ACHN (cell line): ENCODE measurements at places on chromosomes 7 and 10.

DNA sequence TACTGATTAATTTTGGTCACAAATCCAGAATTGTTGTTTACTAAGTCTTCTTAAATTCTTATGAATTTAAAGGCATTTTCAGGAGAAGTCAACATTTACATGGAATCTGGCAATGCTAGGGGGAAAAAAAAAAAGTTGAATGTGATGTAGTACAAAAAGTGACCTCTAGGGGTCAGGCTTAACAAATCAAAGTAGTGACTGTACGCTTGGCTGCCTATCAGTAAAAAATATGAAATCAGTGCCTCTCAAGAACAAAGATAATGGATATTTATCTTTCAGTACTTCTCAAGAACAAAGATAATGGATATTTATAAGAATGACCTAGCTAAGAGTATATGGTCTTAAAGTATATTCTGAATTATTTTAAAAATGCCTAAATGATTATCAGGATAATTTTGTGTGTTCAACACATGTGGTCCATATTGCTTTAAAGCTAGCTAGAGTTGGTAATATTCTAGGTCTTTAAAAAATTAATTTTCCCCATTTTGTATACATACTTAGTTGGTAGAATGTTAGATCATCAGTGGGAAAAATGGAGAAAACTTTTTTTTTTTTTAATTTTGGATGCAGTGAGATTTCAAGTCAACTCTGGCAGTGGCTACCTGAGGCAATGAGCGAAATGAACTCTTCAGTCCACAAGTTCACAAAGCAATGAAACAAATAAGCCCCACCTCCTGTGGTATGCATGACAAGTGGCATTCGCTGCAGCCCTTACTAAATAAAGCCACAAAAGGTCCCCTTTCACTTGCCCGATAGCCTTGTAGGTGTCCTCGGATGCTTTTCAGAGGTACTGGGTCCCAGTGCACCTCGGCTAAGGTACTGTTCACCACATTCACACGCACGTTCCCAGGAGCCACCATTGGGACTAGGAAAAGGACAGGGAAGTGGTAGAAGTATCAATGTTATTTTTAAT, 51.2 kb upstream of the LAMB4 start:
- DNase-seq: peak; percentile 72

DNA sequence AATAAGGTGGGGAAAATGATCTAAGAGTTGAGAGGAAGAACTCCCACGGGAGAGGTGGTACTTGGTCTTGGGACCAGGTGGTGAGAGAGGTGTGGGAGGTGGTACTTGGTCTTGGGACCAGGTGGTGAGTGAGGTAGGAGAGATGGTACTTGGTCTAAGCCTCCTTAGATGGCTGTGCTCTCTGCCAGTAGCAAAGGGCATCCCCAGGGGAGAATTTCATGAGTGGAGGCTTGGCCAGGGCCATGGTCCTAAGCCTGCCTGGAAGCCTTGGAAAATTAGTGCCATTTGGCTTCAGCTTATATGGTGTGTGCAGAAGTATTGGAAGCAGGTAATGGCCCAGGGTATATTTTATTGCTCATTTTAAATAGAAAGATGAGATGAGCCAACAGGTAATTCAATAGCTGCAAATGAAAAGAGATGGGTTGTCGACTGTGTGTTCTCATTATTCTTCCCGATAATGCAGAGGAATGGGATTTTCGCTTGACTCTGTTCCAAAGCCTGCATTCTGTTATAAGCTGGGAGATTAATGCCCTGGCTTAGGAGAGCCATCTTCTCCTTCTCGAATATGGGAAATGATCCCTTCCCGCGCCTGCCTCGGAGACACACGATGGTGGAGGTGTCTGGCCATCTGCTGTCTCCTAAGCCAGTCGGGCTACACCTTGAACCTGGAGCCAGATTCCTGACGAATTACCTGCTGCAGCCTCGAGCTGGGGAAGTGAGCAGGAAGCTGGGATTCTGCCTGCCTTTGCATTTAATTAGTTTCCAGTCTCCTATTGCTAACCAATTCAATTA, 287.8 kb downstream of the GALNT17 start:
- no peak for DNase-seq

DNA sequence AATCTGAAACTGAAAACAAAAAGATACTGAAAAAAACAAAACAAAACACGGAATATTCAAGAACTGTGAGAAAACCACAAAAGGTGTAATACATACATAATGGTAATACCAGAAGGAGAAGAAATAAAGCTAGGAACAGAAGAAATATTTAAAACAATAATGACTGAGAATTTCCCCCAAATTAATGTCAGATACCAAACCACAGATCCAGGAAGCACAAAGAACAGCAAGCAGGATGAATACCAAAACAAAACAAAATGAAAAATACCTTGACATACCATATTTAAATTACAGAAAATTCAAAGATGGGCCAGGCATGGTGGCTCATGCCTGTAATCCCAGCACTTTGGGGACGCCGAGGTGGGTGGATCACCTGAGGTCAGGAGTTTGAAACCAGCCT, 57.7 kb upstream of the PARD3 start:
- no peak for DNase-seq

DNA sequence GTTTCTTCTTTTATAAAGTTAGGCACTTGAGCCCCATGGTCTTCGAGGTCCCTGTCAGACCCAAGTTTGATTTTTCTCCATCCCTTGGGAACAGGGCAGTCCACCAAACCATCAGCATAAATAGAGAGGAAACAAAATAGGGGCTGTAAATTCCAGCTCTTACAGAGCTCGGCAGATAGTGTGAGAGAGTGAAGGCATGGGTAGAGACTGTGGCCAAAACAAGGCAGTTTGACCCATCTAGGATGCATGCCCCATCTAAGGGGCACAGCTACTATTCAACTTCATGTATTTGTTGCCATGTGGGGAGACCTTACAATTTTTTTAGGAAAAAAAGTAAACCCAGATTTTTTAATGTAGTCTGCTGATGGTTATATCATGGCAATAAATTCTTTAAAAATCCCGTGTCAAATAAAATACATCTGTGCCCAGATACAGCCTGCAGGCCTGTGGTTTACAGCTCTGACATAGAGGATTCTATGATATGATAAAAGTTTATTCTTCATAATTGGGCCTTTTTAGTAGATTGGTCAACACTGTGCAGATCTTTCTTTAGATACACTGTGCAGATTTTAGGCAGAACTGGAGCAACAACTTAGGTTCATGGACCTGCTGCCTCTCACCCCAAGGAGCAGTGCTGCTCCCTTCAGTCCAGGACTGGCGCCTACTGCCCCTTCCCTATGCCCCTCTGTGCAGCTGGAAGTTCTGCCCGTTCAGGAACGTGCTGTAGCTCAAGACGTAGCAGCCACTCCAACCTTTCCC, 5.3 kb downstream of the PPP1R3C start:
- DNase-seq: no peak

GRCh38 chr10:79320820-79321493, 26.3 kb upstream of the PPIF start:
- peak; percentile 88 for DNase-seq

GRCh38 chr10:132703419-132704007, 82.4 kb downstream of the NKX6-2 start:
- no peak for DNase-seq

- DNase-seq: no peak
These were observed 767.2 kb downstream of the TNS3 start for GRCh38 chr7:46814516-46815250.

DNA sequence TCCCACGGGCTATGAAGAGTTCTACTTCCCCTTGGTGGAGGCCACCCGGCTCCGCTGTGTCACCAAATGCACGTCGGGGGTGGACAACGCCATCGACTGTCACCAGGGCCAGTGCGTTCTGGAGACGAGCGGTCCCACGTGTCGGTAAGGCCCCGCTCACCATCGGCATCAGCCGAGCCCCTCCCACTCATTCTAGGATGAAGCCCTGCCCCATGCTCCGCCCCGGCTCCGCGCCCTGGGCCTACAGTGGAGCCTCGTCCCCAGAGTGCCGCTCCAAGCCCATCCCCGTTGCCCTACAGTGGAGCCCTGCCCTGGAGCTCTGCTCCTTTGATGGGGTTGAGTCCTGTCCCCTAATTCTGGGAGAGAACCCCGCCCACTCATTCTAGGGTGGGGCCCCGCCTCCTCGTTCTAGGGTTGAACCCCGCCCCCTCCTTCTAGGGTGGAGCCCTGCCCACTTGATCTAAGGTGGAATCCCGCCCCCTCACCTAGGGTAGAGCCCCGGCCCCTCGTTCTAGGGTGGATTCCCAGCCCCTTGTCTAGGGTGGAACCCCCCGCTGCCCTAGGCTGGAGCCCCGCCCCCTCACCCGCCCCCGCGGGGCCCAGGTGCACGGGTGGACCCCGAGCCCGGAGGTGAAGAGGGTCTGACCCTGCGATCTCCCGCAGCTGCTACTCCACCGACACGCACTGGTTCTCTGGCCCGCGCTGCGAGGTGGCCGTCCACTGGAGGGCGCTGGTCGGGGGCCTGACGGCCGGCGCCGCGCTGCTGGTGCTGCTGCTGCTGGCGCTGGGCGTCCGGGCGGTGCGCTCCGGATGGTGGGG, 3.4 kb upstream of the MUC12 start:
- peak; percentile 96 for DNase-seq

DNA sequence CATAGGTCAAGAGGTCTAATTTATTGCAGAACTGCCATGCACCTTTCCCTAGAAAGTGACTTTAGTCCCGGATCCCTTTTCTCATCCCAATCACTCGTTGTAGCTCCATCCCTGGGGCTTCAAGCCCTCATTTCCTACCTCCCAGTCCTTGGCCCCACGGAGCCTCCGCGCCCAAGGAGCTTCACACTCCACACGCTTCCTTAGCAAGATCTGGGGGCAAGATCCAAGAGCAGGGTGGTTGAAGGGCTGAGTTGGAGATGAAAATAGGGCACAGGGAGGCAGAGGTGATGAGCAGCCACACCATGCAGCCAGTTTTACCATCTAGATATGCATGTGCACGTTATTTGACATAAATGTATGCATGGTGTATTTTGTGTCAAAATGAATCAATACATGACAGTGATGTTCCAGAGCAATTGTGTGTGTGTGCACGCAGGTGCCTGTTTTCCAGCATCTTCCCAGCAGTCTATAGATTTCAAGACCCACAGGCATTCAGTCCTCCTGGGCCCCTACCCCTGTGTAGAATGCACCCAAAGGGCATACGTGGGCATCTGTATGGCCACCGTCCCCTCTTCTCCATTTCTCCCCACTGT, 6.0 kb upstream of the TRPV6 start:
- no peak for DNase-seq

- no peak for DNase-seq
These were observed 87.0 kb downstream of the AUTS2 start for GRCh38 chr7:69685293-69685631.

- DNase-seq: no peak
These were observed 297.6 kb upstream of the IGFBP3 start for GRCh38 chr7:46218461-46219200.

GRCh38 chr7:151438864-151439601, 908 bp downstream of the CRYGN start:
- DNase-seq: no peak

- DNase-seq: no peak
These were observed 1177.1 kb upstream of the C7orf33 start for GRCh38 chr7:147413557-147413870.

GRCh38 chr10:3750854-3751253, 34.2 kb downstream of the KLF6 start:
- DNase-seq: no peak

DNA sequence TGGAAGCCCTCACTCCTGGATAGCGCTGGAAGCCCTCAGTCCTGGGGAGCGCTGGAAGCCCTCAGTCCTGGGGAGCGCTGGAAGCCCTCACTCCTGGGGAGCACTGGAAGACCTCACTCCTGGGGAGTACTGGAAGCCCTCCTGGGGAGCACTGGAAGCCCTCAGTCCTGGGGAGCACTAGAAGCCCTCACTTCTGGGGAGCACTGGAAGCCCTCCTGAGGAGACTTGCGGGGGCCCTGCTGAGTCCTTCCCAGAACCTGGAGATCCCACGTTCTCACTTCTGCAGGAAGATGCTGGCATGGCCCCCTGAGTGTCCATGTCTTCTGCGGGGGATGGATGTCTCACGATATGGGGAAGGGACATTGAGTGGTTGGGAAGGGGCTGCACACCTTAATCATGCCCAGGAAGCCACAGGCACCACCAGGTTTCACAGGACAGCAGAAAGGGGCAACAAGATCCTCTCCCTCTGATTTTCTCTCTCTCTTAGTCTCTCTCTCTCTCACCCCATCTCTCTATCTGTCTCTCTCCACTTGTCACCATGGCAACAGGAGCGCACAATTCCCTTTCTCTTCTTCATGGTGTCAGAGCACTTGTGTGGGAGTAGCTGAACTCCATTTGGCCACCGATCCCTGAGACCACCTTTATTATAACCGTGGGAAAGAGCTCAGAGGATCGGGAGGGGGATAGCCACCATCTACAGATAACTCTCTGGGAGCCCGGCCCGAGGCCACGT, 267.0 kb downstream of the TCERG1L start:
- DNase-seq: no peak

DNA sequence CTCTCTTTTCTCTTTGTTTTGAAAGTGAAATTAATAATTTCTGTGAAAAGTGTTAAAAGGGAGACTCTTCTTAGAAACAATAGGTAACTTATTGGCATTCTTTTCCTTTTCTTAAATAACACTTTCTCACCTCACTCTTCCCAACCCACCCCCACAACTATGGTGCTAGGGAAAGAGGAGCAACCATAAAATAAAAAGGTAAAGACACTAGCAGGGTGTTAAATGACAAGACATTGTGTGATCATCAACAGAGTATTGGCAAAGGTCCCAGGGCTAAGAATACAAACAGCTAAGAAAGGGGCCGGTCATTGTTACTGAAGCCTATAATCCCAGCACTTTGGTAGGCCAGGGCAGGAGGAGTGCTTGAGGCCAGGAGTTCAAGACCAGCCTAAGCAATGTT, 183.7 kb downstream of the NEBL start:
- no peak for DNase-seq

GRCh38 chr7:132672200-132672990, 96.1 kb upstream of the PLXNA4 start:
- no peak for DNase-seq

GRCh38 chr10:10958041-10958440, 59.6 kb upstream of the CELF2 start:
- DNase-seq: no peak

DNA sequence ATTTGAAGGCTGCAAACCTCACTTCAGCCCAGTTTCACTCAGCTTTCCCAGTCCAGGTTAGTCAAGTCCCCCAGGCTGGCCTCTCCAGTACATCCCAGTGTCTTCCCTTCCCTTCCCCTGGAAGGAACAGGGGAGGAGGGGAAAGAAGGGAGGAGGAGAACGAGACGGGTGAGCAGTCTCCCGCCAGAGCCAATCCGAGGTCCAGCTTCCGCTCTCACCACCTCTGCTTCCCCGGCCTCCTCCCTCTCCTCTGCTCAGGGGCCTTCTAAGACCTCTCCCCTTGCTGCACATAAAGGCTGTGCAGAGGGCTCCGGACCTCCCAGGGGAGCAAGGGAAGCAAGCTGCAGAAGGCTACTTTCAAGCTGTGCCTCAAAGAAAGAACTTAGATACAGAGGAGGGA, 4.1 kb downstream of the ATG9B start:
- DNase-seq: no peak

- DNase-seq: peak; percentile 65
These were observed 95.6 kb downstream of the USP6NL start for GRCh38 chr10:11515596-11516430.

- DNase-seq: no peak
These were observed 23.0 kb upstream of the KLF6 start for GRCh38 chr10:3807928-3808496.

GRCh38 chr7:28675429-28675828, 263.1 kb downstream of the CREB5 start:
- no peak for DNase-seq

- DNase-seq: no peak
These were observed 238.1 kb downstream of the BMPER start for GRCh38 chr7:34143402-34143801.
